ENCODE measurements at places on chromosomes 13 and 19.

DNA sequence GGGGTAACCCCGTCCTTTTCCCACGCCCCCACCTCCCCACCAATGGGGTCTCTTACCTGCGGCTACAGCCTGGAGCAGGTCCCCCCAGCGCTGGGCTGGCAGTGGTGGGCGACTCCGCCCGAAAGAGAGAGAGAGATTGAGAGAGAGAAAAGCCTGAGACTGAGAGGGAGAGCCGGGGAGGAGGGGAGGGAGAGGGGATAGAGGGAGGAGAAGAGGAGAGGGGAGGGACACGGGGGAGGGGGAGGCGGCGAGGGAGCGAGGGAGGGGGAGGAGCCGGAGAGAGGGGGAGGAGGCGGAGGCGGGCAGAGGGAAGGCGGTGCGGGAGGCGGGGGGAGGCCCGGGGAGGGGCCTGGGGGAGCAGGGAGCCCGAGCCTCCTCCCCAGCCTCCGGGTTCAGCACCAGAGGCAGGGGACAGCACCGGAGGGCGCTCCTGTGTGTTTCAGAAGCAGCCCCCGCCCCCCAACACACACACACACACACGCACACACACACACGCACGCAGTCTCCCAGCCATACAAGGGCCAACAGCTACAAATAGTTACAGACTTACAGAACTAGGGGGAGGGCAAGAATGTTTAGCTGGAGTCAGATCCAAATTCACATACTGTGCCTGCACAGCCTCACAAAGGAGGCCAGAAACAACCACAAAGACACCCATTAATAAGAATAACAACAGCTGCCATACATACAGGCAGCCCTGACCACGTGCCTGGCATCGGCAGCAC, at the start of gene SLC8A2:
SLC8A2 (minus strand) TSS at position 161 of the 725 bp plus-strand sequence. CDS start 5,490 bp downstream, outside the sequence.
- peak; percentile 95 for DNase-seq

DNA sequence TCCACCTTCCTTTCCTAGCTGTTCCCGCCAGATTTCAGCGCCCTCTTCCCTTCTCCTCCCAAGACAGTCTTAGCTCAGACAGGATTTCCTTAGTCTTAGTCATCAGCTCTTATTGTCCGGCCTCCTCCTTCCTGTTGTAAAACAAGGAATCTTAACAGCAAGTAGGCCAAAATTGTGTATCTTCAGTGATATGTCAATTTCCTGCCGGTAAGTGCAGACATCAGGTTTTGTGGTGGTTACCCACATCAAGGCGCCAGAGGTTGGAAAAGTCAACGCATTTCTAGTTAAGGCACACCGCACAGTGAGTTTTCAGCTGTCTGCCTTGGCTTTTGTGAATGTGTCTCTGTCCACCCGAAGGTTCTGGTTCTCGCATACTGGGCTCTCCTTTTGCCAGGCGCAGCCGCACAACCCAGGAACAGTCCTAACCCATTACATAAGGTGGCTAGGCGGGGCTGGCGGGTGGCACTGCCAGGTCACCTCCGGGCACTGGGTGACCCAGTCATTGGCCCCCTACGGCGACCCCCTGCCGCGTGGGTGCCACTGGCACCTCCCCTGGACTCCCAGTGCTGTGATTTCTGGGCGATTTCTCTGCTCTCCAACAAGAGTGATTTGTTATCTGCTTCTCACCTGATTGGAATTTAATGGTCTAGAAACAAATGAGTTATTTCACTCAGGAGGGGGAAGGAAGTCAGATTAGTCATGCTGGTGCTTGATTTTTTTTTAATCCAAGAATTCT, 12.9 kb downstream of the COL4A2 start:
- no peak for DNase-seq

- DNase-seq, result no peak
These were observed 9.0 kb upstream of the ATXN8OS start for GRCh38 chr13:70098669-70099068.

GRCh38 chr19:45368737-45369340, 1.5 kb downstream of the ERCC2 start:
- DNase-seq, result no peak

- DNase-seq, result no peak
These were observed 40.6 kb downstream of the ZNRF4 start for GRCh38 chr19:5495792-5496191.

DNA sequence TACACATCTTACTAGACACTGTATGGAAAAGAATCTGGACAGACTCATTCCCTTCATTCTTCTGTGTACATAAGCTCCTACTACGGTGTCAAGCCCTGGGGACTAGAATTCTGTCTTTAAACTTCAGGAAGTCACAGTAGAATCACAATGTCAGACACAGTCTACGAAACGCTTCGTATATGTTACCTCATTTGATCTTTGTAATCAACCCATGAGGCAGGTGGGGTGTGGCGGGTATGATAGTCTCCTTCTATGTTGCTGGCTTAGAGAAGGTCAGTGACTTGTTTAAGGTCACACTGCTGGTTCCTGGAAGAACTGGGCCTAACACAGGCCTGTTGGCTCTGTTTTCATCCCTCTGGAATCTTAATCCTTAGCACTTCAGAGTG, 32.2 kb upstream of the TPT1 start:
- DNase-seq, result no peak

DNA sequence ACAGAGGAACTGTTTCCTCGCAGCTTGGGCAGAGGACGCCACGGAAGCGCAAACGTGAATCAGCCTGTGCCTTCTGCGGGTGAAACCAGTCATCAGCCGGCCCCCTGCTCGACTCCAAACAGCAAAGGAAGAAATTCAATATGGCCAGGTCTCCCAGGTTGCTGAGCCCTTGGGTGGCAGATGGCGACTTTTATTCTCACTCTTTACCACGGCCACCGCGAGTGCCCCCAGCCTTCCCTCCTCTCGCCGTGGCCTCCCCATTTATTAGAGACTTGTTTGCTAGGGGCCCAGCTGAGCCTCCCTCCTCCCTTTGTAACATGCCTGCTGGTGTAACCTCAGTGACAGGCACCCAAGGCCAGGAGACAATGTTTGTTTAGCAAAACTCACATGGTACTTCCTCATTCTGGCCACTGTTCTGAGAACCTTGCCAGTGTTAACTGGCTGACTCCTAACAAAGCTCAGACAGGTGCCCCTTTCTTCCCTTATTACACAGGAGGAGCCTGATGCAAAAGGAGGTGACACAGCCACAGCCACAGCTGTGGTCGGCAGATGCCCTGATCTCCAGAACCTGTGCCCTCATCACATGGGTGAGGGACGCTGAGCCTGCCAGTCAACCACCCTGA, 5.8 kb downstream of the RAB20 start:
- DNase-seq, result no peak

DNA sequence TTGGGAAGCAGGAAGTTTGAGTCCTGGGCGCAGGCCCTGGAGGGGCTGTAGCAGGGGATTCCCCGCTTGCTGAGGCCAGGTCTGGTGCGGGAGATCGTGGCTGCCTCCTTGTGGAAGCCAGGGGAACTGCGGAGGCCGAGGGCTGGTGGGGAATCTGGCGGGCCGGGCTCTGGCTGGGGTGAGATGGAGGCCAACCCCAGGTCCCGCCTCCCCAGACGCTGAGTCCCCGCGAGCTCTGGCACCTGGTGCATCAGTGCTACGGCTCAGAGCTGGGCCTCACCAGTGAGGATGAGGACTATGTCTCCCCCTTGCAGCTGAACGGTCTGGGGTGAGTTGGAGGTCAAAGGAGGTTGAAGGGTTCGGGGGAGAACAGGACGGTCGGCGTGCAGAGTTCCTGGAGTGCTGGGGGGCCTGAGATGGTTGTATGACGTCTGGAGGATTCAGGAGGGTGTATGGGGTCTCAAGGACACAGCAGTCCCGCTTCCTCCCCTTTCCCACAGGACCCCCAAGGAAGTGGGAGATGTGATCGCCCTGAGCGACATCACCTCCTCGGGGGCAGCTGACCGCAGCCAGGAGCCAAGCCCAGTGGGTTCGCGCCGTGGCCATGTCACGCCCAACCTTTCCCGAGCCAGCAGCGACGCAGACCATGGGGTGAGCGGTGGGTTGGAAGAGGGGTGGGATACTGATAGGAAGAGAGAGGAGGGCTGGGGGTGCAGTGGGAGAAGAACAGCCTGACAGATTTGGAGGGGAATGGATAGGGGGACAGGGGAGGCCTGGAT, 13.1 kb downstream of the GRAMD1A start:
- no peak for DNase-seq

All from G401 (cell line).